ENCODE measurements at places on chromosomes 12 and 14. TPM values are rescaled to one million over a fixed set of nuclear protein-coding genes. Genes with fewer than 3 reads are reported as not detected.

The TROAP gene
- total RNA-seq: 6.2 TPM

The RDH5 gene
- 48.5 TPM for total RNA-seq

The SIX6 gene
- 44.8 TPM for total RNA-seq

The NEDD8 gene
- total RNA-seq: 61.8 TPM

The AKAP3 gene
- total RNA-seq: 0.99 TPM

The RNASE1 gene
- 65.1 TPM for total RNA-seq

The OR6C65 gene
- not detected for total RNA-seq

The RNF41 gene
- total RNA-seq: 79.0 TPM

The SPIC gene
- not detected for total RNA-seq
